Activated CD8-positive, alpha-beta memory T cell treated with anti-CD3 and anti-CD28 coated beads for 1 hour (primary cell): ENCODE measurements at places on chromosomes 3 and 15.

- no peak for DNase-seq
These were observed 19.2 kb downstream of the ZIC1 start for GRCh38 chr3:147428326-147428725.

- DNase-seq: no peak
These were observed 178.4 kb upstream of the SLC2A2 start for GRCh38 chr3:171204942-171205341.

- DNase-seq: no peak
These were observed 70.1 kb downstream of the TBC1D2B start for GRCh38 chr15:78007211-78007931.

DNA sequence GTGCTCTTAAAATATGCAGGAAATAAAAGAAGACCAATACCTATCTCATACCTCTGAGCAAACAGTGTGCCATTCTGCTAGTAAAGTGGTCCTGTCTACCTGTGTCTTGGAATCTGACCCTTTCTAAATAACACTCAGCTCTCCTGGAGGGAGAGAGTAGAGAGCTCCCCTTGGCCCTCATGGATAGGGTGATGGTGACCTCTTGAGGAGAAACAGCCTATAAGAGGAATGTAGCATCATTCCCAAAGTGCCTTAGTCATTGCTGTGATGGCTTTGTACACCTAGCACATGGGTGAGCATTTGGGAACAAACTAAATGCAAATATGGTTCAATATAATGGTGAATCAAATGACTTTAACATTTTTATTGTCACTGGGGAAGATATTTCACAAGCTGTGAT lies 10.0 kb downstream of the SNTN start:
- no peak for DNase-seq

DNA sequence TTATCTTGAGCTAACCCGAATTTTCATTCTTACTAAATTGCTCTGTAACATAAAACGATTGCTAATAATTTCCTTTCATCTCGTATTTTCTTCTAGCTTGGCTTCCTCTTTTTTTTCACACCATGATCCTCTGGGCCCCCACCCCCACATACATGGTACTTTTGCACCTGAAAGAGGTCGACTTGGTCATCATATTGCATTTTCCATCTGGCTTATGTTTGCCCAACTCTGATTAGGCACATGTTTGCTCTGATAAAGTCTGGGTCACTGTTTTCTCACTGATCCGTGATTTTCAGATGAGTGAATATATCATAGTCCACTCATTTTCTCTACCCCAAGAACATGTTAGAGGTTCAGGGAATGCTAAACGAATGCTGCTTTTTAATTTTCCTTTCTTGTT lies 49.5 kb downstream of the ARRDC4 start:
- DNase-seq: no peak

GRCh38 chr3:137347817-137348368 lies 390.1 kb downstream of the IL20RB start:
- DNase-seq: no peak
